ENCODE measurements at places on chromosomes 3 and 15. TPM values are rescaled to one million over a fixed set of nuclear protein-coding genes. Genes with fewer than 3 reads are reported as not detected.

The LXN gene
- 2.2 TPM for total RNA-seq

The SLC38A3 gene
- 25.0 TPM for total RNA-seq

The CD200R1 gene
- 0.36 TPM for total RNA-seq

The TEX55 gene
- total RNA-seq: not detected

The PLCH1 gene
- total RNA-seq: 18.5 TPM

The ARID3B gene
- 5.4 TPM for total RNA-seq

The COL6A5 gene
- 0.29 TPM for total RNA-seq

The CACNA2D3 gene
- 85.5 TPM for total RNA-seq

DNA sequence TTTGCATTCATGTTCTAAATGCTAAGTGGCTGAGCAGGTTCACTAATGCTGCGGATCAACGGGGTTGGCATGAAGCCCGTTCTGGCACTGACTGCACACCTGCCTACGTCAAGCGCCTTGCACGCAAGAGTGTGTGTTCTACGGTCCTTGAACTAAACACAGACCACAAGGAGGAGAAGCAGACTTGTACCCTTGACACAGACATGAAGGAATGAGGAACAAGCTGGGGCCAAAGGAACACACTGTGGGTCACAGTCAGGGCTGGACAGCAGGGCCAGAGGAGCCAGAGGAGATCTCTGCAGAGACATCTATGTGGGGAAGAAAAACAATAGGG, 48.0 kb upstream of the LDHAL6B start:
- DNase-seq: no peak

DNA sequence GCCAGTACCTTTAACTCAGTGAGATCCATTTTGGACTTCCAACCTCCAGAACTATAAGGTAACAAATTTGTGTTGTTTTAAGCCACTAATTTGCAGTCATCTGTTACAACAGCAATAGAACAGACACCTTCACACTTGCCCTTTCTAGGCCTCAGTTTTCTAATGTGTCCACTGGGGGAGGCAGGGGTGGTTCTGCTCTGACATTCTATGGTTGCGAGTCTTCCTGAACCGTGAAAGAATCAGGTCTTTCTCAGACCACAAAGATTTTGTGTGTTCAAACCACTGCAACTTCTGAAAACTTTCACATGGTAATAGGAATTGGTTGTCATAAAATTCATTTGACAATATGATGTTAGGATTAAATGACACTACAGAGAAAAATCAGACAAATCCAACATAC, 26.8 kb upstream of the CSTA start:
- no peak for DNase-seq

DNA sequence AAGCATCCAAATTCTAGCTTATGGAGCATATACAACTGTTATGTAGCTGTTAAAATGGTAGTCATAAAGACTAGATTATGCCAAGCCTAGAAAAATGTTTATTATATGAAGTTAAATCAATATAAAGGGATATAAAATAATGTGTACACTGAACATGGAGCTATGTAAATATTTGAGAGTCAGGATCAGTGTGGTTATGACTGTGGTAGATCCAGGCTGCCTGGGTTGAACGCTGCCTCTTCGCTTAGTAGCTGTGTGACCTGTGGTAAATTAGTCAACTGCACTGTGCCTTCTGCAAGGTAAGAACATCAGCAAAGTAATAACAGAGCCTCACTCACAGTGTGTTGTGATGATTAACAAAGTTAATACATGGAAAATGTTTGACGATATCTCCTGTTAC, 212.2 kb downstream of the RBMS3 start:
- no peak for DNase-seq

GRCh38 chr15:90240856-90241255, 6.8 kb downstream of the GDPGP1 start:
- DNase-seq: no peak

DNA sequence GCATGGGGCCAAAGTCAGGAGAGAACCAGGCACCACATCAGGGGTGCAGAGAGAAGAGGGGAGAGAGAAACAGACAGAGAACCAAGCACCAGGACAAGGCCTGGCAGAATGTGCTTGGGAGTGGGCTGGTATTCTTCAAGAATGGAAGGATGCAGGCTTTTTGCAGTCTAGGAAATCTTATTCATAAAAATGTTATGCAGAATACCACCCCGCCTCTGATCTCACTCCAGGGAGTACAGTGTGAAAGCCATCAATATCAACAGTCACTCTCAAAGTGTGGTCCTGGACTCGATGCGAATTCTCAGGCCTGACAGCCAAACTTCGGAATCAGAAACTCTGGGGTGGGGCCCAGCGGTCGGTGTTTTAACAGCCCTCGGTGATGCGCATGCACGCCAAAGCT, 16.9 kb downstream of the NTRK3 start:
- DNase-seq: no peak

DNA sequence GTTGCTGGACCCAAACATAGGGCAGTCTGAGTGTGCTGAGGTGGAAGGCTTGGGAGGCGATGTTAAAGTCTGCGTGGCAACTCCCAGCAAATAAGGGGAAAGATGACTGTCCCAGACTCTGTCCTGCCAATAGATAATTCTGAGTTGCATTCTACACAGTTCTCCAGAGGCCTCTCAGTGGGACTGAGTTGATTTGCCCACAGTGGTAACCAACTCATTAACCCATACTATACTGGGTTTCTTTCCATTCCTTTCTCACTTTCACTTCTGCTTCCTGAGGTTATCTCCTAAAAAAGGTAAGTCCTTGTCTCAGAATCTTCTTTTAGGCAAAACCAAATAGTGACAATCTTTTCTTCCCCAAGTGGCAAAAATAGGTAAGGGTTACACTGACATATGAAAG, 549.9 kb upstream of the DPPA4 start:
- no peak for DNase-seq

GRCh38 chr3:44265815-44266214, 24.1 kb downstream of the TOPAZ1 start:
- DNase-seq: no peak

GRCh38 chr3:44892689-44893088, 18.3 kb downstream of the TGM4 start:
- no peak for DNase-seq

DNA sequence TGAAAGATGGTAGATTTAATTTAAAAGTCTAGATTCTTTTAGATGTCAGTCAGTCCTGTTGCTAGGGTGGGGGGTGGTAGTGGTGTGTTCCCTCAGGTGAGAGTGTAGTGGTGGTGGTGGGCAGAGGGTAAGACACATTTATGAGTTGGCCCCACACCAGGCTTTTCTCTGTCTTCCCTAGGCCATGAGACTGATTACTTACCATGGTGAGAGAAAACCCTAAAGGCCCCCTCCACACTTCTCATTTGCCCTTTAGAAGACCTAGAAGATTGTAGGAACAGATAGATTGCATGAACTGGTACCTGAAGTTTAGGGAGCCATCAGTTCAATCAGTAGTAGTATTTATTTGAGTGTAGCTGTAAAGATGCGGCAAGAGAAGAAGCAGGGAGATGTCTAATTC, 20.9 kb downstream of the FNDC3B start:
- no peak for DNase-seq

- DNase-seq: no peak
Measured at GRCh38 chr3:14609941-14610340, 41.6 kb upstream of the CCDC174 start.

DNA sequence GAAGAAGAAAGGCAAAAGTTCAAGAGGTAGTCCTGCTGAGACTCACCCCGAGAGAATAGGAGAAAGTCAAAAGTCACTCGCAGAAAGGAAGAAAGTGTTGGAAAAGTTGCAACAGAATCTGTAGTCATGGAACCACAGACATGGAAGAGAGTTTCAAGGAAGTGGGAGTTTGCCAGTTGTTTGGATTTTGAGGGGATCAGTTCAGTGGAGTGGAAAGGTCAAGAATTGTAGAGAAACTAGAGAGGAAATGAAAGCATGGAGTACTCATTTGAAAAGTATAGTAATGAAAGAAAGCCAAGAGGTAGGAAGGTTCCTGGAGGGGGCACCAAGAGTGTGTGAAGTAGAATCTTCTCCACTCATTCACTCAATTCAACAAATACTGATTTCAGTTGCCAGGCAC, 34.7 kb downstream of the SPTSSB start:
- no peak for DNase-seq

DNA sequence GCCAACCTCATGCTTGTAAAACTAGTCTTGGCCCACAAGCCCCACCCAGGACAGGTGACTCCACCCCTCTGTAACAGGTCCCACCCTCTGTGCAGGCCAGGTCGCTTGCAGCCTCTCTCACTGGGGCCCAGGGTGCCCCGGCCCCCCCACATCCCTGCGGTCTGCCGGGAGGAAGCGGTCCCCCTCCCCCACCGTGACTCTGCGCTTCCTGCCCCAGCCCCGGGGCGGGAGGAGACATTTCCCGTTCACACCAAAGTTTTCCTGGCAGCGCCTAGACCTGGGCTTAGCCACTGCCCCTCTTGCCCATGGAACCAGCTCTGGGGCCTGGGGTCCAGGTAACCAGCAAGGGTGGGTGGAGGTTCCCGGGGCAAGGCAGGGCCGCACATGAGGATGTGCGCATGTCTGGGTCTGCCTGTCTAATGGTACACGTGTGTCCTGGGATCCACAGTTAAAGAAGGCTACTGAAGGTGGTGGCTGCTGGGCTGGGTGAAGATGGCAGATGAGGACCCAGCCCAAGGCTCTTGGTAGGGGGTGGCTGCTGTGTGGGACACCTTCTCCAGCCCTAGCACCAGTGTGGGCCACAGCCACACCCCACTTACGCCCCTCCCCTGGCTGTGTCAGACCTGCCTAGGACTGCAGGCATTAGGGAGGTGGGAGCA, 8.4 kb downstream of the NBEAL2 start:
- no peak for DNase-seq

DNA sequence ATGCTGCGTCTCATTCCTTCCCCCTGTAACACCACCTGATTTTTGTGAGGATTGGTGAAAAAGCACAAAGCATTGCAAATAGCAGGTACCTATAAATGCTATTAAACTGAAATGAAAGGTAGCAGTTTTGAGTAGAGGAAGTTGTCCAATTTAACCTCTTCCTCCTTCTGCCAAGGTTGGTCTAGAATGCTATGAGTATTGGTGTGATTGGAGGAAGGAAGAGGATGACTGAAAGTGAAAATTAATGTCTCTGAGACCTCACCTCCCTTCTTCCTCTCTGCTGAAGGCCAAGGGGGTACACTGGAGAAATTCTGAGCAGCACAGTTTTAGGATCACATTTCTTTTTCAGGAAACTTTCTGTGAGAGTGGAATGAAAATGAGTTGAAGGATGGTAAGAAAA, 94.4 kb downstream of the DTWD1 start:
- no peak for DNase-seq

DNA sequence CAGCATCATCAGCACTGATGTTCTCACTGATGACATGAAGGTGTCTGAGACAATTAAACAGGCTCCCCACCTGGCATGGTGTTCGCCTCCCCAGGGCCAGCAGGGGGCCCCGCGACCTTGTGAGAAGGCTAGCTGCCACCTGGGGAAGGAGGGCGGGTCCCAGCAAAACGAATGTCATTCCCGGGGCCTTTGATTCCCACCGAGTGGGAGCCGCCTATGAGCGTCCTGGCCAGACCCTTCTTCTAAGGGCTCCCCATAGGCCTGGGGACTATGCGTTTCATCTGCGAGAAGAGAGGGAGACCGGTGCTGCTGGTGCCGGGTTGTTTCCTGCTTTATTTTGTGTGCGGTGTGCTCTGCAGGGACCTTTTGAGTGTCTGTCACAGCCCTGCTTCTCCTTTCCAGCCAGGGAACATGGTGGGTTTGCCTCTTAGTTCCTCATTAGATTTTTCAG, 20.5 kb upstream of the MINDY4B start:
- no peak for DNase-seq

- DNase-seq: no peak
Measured at GRCh38 chr3:160486459-160486869, 36.9 kb upstream of the TRIM59 start.

GRCh38 chr3:172478116-172478515, 29.9 kb upstream of the GHSR start:
- DNase-seq: no peak

Measured in dorsolateral prefrontal cortex (tissue), 122 donors.